ENCODE measurements at places on chromosomes 7 and 10.
A peak's percentile ranks its signal among the peaks of the same experiment; 100 is the strongest.

- peak; percentile 5 for DNase-seq
Measured at GRCh38 chr7:115356139-115356746, 434.3 kb downstream of the MDFIC start.

- DNase-seq = no peak
Measured at GRCh38 chr7:69211336-69211735, 386.9 kb upstream of the AUTS2 start.

GRCh38 chr7:107999779-108000560 is 3.0 kb downstream of the LAMB1 start:
- DNase-seq = no peak

DNA sequence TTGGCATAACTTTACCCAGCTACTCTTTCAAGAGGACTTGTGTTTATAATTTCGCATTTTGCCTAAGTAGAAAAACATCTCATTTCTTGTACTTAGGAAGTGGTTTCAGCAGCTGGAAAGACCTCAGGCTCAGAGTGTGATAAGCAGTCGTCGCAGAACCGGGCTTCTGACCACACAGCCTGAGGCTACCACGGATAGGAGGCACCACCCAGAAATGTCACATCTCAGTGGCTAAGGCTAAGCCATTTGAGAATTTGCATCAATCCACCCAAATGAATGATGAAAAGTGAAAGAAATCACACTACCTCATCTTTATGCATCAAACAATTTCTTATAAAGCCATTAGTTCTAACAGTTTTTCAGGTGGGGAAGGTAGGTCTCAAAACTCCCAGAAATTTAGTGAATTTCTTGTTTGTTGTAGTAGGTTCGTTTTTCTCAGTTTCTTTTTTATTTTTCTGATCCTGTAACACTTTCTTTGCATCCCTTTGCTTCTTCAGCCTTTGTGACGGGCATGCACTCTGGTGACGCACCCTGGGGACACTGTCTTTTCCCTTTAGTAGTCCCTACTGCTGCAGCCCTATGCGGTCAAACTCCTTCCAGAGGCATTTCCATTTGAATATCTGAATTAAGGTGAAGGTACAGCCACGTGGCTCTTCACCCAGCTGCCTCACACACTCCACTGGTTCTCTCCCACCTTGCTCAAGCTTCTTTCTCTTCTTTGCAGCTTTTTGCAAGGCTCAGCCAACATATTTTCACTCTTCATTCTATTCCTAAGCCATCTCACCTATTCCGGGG is 68.5 kb downstream of the MAP3K8 start:
- DNase-seq = peak; percentile 56

DNA sequence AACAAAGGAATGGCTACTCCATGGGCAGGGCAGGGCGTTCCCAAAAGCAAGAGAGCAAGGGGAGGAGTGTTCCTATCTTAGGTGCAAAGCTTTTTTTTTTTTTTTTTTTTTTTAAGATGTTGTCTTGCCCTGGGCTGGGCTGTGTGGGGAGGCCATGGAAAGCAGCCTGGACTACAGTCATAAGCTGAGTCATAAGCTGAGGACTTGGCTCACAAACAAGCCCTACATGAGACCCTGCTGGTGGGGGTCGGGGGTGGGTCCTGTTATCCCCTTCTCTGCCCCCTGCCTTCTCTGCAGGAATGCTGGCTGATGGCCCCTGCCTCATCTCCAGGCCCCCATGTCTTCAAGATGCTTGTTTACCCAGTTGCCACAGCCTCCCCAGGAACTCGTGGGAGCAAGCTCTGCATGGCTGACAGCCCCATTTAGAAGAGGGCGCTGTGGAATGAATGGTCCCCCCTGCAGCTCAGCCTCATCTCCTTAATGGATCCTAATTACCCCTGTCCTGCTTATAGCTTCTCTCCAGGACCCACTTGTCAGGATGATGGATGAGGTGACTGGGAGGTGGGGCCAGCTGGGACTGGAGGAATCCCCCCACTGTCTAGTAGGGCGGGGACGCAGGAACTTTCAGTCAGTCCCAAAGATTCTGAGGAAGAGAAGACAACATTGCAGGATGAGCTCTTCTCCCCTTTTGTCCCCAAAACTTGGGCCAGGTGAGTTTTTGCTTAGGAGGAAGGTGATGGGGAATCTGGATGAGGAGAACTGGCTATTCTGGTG is 340.8 kb upstream of the PODXL start:
- DNase-seq = no peak

GRCh38 chr7:117281562-117281961 is 41.3 kb downstream of the WNT2 start:
- DNase-seq = no peak

DNA sequence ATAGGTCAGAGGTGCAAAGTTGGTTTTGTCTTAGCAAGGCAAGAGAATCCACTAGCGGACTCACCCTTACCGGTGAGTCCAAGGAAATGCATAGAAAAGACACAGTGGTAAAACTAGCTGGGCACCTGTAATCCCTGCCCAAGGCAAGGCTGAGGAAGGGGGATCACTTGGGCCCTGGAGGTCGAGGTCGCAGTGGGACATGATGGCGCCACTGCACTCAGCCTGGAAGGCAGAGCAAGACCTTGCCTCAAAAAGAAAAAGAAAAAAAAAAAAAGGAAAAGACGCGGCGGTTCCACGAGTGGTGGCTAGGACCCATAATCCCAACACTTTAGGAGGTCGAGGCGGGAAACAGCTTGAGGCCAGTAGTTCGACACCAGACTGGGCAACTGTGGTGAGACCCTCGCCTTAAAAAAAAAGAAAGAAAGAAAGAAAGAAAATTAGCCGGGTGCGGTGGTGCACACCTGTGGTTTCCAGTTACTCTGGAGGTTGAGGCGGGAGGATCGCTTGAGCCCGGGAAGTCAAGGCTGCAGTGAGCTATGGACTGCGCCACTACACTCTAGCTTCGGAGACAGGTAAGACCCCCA is 820 bp upstream of the OTUD1 start:
- no peak for DNase-seq

- no peak for DNase-seq
Measured at GRCh38 chr7:34332006-34332405, 326.0 kb upstream of the NPSR1 start.

DNA sequence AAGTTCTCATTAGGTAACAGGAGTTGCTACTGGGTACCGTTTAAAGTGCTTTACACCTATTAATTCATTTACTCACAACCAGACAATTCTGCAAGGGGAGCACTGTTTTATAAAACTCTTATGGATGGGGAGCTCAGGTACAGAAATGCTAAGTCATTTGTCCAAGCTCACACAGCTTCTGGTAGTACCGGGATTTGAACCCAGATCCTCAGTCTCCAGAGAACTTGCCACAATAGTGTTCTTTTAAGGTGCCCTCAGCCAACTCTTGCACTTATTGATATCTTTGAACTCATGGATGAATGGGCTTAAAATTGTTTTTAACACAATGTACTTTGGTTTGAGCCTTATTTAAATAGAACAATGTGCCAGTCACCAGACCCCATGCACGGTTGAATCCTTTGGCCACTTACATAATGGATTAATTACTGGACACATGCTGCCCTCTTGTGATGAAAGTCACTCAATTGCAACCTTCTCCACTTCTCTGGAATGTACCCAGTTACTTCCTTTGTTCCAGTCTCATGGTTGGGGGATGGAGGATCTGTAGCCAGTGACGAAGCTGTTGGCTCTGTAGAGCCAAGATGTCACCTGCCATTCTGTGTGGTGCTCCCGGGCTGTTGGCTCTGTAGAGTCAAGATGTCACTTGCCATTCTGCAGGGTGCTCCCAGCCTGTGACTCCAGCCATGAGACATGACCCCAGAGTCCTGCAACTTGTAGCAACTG is 65.6 kb downstream of the NOD1 start:
- no peak for DNase-seq

GRCh38 chr7:41816111-41816510 is 113.2 kb upstream of the INHBA start:
- peak; percentile 4 for DNase-seq

- peak; percentile 55 for DNase-seq
Measured at GRCh38 chr10:47257396-47258120, 42.4 kb upstream of the GDF10 start.

DNA sequence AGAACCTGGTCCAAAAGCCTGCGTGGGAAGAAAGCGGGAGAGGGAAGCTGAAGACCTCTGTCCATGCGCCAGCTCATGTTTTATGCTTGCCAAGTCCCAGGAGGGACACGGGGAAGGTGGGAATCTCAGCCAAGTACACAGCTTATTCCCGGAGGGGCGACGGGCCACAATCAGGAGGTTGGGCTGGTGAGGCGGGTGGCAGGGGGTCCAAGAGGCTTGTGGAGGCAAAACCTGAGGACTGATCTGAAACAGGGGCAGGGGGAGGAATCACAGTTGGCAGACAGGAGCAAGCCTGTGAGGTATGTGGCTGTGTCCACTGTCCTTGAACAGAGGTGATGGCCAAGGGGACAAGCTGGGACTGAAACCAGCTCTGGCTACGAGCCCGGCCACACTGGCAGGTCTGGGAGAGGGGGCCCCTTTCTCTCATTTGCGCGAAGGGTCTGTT is 38.0 kb upstream of the LEP start:
- no peak for DNase-seq

DNA sequence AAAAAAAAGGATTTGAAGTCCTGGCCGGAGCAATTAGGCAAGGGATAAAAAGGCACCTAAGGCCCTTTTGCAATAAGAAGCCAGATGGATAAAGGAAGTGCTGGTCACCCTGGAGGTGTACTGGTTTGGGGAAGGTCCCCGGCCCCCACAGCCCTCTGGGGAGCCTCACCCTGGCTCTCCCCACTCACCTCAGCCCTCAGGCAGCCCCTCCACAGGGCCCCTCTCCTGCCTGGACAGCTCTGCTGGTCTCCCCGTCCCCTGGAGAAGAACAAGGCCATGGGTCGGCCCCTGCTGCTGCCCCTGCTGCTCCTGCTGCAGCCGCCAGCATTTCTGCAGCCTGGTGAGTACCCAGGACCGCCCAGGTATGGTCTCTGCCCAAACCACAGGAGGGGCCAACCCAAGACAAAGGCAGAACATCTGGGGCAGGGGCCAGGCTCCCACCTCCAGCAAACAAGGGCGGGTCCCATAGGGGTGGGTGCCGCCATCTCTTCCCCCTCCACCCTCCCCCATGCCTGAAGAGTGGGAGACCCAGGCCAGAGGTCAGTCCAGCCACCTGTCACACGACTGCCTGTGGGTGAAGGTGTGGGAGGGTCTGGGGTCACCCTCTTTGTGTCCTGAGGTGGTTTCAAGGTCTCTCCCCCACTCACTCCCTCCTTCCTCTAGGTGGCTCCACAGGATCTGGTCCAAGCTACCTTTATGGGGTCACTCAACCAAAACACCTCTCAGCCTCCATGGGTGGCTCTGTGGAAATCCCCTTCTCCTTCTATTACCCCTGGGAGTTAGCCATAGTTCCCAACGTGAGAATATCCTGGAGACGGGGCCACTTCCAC is at the start of gene PILRB:
Gene PILRB, plus strand, starts transcription at position 91 of the 830 bp plus-strand sequence. Its CDS starts 186 bp downstream, at position 277.
- no peak for DNase-seq

DNA sequence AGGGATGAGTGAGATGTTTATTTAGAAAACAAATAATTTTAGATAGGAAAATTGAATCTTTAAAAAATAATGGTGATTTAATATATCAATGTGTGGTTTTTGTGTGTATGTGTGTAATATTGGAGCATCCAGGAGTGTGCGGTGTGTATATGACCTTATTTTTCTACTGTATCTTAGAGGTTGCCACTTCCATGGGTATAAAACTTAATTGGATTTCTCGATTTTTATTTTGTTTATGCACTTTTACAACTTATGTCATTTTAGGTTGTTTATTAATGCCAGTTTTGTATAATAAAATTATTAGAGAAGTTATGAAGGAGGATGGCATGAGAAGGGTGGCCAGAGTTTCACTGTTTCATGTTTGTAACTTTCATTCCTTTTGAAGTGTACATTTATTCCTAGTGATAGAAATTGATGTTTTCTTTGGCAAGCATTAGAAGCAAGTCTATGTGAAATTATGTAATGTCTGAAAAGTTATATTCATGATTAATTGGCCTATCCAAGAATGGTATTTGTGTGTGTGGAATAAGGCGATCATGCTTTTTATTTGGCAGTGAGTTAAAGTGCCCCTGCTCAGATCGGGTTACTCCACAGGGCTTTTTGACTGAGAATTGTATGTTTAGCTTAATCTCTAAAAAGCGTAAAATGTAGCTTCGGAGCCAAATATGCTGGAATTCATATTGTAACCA is 110.3 kb downstream of the KAT6B start:
- no peak for DNase-seq

DNA sequence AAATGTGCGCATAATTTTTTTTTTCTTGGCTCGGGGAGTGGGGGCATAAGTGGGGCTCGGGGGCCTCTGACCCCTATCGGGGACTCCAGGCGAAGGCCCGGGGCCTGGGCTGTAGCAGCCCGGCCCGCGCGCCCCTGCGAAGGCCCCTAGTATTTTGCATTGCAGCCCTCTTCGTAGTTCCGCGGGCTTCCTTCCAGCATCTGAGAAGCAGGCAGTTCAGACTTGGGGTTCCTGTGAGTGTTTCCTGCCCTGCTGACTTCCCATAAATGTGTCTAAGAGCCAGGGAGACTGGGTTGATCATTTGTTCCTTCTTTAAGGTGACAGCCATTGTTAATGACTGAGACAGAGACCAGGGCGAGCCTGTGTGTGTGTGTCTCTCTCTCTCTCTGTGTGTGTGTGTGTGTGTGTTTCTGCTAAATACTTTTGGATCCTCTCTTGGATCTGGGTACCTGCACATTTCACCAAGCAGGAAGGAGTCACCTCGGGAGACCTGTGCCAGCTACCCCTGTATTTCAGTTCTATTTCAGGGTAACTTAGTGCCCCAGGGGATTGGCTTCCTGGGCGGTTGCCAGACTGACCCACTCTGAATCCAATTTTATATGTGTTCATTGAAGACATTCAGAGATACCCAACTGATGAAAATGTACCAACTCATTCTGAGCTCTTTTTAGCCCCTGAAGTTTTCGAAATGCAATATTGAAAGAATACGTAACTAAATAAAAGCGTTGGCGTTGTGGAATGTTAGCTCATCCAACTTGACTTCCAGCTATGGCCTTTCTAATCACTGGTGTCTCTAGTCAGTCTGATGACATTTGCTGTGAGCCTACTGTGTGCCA is 805 bp downstream of the MSRB2 start:
- peak; percentile 33 for DNase-seq

- no peak for DNase-seq
Measured at GRCh38 chr10:47457826-47458225, 26.1 kb downstream of the ANXA8 start.

GRCh38 chr10:91167406-91167805 is 53.1 kb upstream of the PCGF5 start:
- no peak for DNase-seq

GRCh38 chr10:94349327-94349726 is 13.4 kb downstream of the NOC3L start:
- no peak for DNase-seq

DNA sequence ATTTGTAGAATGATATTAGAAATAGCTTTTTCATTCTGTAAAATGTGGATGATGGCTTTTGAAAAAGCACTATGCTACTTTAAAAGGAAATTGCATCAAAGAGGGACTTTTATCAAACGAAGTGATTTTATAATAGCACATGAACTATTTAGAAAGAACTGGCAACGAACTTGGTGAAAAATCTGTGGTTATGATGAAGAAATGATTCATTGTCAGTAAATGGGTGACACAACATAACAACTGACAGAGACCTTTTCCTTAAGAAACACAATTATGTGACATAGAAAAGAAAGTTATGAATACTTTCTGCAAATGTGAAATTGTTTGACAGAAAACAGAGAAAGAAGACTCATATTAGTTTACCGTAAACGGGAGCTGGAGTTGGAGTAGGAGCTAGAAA is 60.7 kb upstream of the LAMB4 start:
- no peak for DNase-seq

Measured in CD4-positive, alpha-beta T cell treated with Interleukin-1 beta for 1 hour (primary cell).